ENCODE measurements at places on chromosomes 6 and 20.

DNA sequence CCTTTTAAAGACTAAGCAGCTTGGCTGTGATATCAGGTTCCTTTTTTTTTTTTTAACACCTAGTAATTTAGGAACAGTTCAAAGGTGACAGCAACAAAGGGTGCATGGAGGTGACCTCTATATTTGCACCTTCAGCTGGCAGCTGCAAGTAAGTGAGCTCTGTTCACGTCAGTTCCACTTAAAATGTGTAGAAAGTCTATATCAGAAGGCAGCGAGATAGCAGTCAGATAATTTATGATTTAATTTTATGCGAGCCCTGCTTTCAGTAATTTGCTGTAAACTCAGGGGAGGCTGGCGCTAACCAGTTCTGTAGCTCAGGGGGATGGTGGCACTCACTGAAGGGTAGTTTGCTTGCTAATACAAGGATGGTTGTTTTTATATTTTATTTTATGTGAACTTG lies 602.8 kb upstream of the MMS22L start:
- DNase-seq: no peak

- no peak for DNase-seq
Measured at GRCh38 chr6:33710296-33711121, 991 bp downstream of the UQCC2 start.

- DNase-seq: peak; percentile 6
Measured at GRCh38 chr6:165729307-165729936, 66.4 kb upstream of the PDE10A start.

- DNase-seq: no peak
Measured at GRCh38 chr6:21187485-21187884, 406.1 kb upstream of the SOX4 start.

DNA sequence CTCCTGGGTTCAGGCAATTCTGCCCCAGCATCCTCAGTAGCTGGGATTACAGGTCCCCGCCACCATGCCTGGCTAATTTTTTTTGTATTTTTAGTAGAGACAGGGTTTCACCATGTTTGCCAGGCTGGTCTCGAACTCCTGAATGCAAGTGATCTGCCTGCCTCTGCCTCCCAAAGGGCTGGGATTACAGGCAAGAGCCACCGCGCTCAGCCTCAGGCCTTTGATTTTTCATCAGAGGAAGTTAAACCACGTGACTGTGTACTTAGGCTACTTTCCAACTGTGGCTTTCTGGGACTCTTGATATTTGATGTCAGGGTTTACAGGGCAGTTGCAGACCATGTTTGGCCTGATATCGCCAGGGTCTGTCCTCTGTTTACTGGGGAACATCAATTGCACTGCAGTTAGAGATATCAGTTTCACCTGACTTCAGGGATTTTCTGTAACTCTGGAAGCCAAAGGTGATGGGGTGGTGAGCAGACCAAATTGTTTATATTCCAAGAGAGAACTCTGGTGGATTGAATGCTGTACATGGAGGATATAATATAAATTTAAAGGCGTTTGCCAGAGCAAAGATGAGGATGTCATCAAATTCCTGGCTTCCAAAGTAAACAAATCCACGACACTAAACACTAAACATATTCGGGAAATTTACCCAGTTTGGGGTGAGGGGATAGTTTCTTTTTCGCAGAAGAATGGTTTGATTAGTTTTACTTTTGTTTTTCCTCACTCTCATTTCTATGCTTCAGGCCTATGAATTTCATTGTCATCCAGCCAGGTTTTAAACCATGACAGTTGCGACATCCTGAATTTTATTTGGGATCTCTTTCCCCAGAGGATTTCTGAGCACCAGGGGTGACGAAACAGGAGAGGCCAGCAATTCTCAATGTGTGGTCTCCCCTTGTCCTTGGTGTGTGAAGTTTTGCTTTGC lies 4.2 kb downstream of the PSMF1 start:
- no peak for DNase-seq

GRCh38 chr20:43843096-43843964 lies 71.3 kb upstream of the TOX2 start:
- DNase-seq: no peak

DNA sequence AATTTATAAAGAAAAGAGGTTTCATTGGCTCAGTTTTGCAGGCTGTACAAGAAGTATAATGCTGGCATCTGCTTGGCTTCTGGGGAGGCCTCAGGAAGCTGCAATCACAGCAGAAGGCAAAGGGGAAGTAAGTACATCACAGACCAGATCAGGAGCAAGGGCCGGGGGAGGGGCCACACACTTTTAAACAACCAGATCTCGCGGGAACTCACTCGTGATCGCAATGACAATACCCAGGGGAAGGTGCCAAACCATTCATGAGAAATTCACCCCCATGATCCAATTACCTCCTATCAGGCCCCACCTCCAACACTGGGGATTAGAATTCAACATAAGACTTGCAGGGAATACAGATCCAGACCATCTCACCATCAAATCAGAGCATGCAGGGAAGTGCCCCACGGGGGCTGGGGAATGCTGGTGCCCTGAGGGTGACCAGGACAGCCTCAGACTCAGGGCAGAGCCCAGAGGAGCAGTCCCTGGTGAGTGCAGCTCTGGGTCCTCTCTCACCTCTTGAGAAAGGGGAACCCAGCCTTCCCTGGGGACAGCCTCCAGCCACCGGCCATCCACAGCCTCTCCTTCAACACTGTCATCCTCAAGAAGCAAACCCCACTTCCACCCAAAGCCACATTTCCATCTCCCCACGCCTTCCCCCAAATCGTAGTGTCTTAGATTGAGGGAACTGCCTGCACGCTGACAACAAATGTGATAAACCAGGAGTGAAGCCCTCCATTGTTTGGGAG lies 80.7 kb downstream of the ANKRD60 start:
- DNase-seq: no peak

DNA sequence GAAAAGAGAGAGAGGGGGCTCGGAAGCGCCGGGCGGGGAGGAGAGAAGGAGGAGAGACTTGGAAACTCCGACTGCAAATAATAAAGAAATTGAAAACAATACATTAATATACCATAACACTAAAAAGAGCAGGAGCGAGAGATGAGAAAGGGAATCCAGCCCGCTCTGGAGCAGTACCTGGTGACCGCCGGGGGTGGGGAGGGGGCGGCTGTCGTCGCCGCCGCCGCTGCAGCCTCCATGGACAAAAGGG lies 338 bp downstream of the E2F3 start:
- DNase-seq: no peak

- DNase-seq: no peak
Measured at GRCh38 chr6:150741633-150742200, 123.8 kb upstream of the MTHFD1L start.

DNA sequence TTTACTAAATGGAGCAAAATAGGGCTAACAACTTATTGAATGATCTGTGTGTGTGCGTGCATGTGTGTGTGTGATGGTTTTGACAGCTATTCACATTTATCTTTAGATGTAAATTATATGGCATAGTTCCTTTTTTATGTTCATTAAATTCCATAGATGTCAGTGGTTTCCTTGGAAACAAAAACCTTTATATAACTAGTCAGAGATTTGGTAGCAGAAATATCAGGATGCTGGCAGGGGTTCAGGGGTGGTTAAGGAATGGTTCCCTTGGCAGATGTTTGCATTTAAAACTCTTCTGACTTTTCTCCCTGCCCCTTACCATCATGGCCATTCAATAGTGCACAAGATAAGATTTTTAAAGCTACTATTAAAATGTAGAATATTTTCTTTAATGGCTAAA lies 256.6 kb downstream of the PLCB1 start:
- DNase-seq: no peak

GRCh38 chr6:116697480-116697879 lies 16.5 kb downstream of the KPNA5 start:
- DNase-seq: no peak

DNA sequence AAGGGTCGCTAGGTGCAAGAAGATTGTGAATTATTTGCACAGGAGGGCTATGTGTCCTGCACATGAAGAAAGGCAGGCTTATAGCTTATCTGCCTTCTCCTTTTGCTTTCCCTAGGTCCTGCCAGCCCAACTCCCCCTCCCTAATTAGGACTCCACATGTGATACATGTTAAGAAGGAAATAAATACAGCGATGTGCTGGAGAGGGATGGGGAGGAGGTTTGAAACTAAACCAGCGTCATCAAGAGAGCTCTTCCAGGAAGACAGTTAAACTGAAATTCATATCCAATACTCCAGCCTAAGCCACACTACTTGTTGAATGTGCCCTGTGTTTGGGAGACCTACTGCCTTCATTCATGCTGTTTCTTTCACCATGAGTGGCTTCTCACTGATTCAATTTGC lies 34.9 kb upstream of the UTRN start:
- DNase-seq: no peak

DNA sequence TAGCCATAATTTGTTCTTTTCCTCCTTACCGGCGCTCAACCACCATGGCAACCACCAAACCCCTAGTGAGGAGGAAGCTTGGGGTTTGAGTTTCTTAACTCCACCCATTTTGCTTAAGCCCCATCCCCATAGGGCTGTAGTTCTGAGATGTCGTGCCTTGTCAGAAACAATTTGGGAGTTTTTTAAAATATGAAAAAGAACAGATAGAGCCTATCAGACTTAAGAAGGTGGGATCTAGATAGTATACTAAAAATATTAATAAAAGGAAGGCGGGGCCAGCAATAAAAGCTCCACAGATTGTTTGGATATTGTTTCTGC lies 5.6 kb downstream of the BRD2 start:
- DNase-seq: no peak

- DNase-seq: no peak
Measured at GRCh38 chr20:16257021-16257420, 316.2 kb downstream of the KIF16B start.

DNA sequence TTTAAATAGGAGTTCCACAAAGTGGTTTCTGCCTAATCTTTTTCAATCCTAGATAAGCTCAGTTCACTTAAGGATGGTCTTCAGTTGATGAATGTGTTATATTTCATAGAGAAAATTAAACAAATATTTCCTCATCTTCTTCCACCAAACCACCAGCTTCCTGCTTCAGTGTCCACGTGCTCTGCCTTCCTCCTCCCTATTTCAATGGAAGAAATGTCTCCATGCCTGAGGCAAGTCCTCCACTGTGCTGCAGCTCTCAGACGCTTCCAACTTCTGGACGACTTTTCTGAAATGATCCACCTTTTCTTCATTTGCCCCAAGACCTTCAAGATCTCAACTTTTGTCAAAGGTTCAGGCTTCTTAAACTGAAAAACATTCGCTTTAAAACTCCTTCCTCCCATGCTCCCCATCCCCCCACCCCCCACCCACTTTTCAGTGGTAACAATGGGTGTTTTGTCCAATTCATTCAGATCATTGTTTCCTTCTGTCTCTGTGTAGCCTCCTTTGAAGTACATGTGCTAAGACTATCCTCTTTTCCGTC lies 25.3 kb upstream of the FABP7 start:
- DNase-seq: no peak

GRCh38 chr6:144435602-144436426 lies 150.7 kb downstream of the UTRN start:
- DNase-seq: no peak

DNA sequence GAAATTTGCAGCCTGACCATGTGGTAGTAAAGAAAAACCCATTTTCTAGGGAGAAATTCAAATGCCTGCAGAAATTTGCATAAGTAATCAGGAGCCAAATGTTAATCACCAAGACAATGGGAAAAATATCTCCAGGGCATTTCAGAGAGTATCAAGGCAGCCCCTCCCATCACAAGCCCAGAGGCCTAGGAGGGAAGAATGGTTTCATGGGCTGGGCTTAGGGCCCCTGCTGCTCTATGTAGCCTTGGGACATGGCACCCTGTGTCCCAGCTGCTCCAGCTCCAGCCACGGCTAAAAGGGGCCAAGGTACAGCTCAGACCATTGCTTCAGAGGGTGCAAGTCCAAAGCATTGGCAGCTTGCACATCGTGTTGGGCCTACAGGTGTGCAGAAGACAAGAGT lies 117.2 kb upstream of the RALGAPA2 start:
- DNase-seq: no peak

DNA sequence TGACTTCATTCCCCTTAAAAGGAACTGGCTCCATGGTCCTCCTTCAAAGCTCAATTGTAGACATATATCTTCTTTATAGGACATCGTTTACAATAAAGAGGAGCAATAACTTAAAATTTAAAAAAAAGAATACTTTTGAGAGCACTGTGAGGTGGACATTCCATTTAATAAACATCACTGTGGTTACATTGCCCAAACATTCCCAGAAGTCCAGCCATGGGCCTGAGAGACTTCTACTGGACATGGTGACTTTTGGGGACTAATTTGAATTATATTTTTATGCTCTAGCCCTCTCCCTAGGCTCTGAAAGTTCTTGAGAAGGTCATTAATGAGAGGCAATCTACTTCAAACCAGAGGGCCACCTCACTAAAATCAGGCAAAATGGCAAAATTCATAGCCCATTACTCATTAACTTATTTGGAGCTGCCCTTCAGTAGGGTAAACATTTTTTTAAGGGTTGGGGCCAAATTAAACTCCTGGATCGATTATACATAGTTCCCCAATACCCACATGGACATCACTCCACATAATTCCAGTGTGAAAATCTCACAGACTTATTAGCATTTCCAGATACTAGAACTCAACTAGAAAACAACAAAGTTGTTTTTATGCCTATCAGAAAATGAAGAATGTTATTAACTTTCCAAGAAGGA lies 17.1 kb downstream of the ISM1 start:
- no peak for DNase-seq

DNA sequence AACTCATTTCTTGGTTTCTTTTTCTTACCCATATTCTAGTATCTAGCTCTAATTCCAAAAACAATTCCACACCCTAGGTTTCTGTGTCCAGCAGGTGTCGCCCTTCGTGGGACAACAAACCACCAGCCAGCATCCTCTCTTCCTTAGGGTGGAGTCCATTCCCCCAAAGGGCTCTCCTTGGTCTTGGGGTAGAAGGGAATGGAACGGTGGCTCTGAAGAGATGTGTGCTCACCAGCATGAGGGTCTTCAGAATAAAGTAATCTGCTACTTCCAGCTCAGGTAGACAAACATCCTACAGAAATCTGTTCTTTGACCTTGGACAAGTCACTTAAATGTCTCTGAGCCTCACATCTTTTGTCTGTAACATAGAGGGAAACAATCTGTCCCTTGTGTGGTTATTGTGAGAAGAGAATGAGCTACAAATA lies 7.2 kb downstream of the HLA-DMB start:
- peak; percentile 54 for DNase-seq

- DNase-seq: no peak
Measured at GRCh38 chr6:113540466-113540865, 316.7 kb upstream of the MARCKS start.

- no peak for DNase-seq
Measured at GRCh38 chr20:2866236-2866635, 7.0 kb upstream of the PTPRA start.

DNA sequence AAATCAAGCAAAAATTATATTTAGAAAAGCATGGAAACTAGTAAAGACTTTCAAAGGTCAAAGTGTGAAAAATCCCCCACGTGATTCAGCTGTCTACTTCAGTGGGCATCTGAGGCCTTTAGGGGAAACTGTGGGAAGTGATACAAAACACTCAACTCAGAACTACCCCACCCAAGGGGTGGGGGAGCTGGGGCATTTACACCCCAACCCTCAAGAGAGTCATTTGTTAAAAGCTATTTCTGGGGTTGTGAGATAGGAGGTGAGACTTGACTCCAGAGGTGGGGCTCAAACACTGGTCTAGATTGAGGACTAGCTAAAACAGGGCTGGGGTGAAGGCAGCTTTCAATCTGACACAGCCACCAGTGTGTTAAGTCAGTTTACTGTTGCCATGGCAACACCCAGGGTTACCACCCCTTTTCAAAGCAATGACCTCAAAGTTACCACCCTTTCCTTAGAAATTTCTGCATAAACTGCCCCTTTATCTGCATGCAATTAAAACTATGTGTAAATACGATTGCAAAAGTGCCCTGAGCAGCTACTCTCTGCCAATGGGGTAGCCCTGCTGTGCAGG lies 9.9 kb upstream of the GTSF1L start:
- DNase-seq: no peak

All from stimulated activated CD8-positive, alpha-beta memory T cell treated with anti-CD3 and anti-CD28 coated beads, Interleukin-7, amount 100 ng/mL, for 24 hours (primary cell).